Ascending aorta (tissue), 2 donors: ENCODE measurements at places on chromosomes 4 and X. TPM values are rescaled to one million over a fixed set of nuclear protein-coding genes. Genes with fewer than 3 reads are reported as not detected.

Gene FAM47A
- total RNA-seq: not detected

Gene P2RY4
- 1.3 TPM for total RNA-seq

Gene XPNPEP2
- 7.7 TPM for total RNA-seq

Gene PLAC1
- not detected for total RNA-seq

Gene SHROOM2
- total RNA-seq: 7.5 TPM

Gene DCLK2
- total RNA-seq: 34.2 TPM

Gene FRG2
- not detected for total RNA-seq

Gene GSPT2
- 2.9 TPM for total RNA-seq

Gene MAGED2
- 187 TPM for total RNA-seq

Gene CSAG3
- total RNA-seq: not detected

Gene MTTP
- 1.9 TPM for total RNA-seq

Gene TMPRSS11F
- total RNA-seq: not detected

Gene SLIT2
- 25.2 TPM for total RNA-seq

Gene MAOB
- total RNA-seq: 4.6 TPM

Gene SLC9B1
- not detected for total RNA-seq

Gene EPGN
- total RNA-seq: not detected

Gene HS6ST2
- total RNA-seq: not detected

Gene DCHS2
- not detected for total RNA-seq

Gene ZNF732
- not detected for total RNA-seq

Gene HDX
- total RNA-seq: 5.3 TPM

Gene SPANXA1
- not detected for total RNA-seq

Gene LONRF3
- total RNA-seq: 11.0 TPM

Gene KLHL4
- 0.21 TPM for total RNA-seq

Gene NELFA
- 11.9 TPM for total RNA-seq

Gene INTU
- 3.1 TPM for total RNA-seq

Gene BEX4
- 11.0 TPM for total RNA-seq

Gene PPBP
- not detected for total RNA-seq

Gene TEX13A
- not detected for total RNA-seq

Gene GPC3
- 0.75 TPM for total RNA-seq

Gene FMR1NB
- total RNA-seq: not detected

Gene CRMP1
- total RNA-seq: 1.9 TPM

Gene CFI
- total RNA-seq: 17.8 TPM
